ENCODE measurements at places on chromosomes 3 and 15.
A peak's percentile ranks its signal among the peaks of the same experiment; 100 is the strongest.

- no peak for DNase-seq
Observed at GRCh38 chr3:42151596-42152168, 60.5 kb downstream of the TRAK1 start.

GRCh38 chr15:81504170-81504905 lies 130.3 kb upstream of the TMC3 start:
- DNase-seq = no peak

DNA sequence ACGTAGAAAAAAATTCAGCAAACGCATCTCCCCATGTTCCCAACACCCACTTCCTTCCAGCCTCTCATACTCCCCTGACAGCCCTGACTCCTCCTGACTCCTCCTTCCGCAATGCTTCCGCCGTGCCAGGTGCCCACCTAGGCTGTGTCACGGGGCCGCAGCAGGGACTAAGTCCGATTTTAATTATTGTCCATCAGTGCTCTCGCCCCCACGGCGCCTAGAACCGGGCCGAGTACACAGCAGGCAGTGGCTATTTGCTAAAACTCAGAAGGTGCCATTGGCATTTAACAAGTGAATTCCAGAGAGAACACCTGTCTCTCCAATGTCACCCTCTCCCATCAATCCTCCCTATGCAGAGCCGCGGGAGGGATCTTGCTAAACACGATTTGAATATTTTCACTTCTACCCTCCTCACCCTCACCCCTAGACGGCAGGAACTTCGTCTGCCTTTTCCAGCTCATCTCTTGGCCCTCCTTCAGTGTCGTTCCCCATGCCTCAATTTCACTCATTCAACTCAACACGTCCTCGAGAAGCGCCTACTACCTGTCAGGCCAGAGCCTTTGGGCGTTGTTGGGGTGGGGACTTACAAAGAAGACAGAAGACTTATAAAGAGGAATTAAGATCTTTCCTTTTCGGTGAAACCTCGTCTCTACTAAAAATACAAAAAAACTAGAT lies 11.5 kb upstream of the SHF start:
- DNase-seq = no peak

- no peak for DNase-seq
Observed at GRCh38 chr3:63022114-63022513, 146.9 kb upstream of the CADPS start.

- no peak for DNase-seq
Observed at GRCh38 chr3:8110966-8111798, 390.4 kb upstream of the LMCD1 start.

GRCh38 chr15:62935300-62936081 lies 107.1 kb upstream of the TPM1 start:
- no peak for DNase-seq

DNA sequence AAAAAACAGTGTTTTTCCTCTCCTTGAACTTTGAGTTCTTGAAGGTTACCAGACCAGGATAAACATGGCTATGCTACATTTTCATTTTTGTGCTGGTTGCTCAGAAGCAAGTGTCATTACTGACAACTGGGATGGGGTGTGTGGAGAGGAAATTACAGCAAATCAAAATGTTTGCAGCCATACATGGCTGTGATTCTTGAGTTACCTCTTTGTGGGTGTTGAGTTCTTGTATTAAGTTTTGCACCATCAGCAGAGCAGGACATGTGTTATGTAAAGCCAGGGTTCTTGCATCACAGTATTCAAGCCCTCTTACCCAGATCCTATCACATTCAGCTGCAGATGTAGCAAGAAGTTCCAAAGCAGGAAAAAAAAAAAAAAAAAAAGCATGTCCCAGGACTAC lies 53.9 kb upstream of the ATOSA start:
- DNase-seq = no peak

GRCh38 chr15:67064607-67065530 lies 533 bp upstream of the SMAD3 start:
- no peak for DNase-seq

DNA sequence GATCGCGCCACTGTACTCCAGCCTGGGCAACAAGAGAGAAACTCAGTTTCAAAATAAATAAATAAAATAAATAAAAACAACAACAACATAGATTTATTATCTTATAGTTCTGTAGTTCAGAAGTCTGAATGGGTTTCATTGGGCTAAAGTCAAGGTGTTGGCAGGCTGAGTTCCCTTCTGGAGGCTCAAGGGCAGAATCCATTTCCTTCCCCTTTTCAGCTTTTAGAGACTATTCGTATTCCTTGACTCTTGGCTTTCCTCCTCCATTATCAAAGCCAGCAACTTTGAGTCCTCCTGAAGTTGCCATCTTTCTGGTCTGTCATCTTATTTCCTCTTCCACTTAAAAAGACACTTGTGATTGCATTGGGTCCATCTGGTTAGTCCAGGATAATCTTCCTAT lies 12.1 kb downstream of the BLM start:
- no peak for DNase-seq

DNA sequence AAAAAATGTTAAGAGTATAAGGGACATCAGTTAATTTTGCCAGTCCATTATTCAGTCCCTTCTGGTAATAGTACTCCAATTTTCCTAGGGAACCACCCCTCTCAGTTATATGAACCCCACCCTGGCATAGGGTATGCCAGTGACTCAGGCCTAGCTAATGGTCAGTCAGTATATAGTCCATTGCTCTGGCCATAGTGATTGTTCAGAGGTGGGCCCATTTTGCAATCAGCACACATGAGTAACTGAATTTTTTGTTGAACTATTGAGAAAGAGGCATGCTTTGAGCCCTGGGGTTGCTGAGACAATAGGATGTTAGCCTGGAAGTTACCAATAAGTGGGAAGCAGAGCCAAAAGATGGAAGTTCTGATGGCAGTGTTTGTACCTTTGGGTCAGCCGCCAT lies 4.1 kb downstream of the LRCH3 start:
- DNase-seq = no peak

DNA sequence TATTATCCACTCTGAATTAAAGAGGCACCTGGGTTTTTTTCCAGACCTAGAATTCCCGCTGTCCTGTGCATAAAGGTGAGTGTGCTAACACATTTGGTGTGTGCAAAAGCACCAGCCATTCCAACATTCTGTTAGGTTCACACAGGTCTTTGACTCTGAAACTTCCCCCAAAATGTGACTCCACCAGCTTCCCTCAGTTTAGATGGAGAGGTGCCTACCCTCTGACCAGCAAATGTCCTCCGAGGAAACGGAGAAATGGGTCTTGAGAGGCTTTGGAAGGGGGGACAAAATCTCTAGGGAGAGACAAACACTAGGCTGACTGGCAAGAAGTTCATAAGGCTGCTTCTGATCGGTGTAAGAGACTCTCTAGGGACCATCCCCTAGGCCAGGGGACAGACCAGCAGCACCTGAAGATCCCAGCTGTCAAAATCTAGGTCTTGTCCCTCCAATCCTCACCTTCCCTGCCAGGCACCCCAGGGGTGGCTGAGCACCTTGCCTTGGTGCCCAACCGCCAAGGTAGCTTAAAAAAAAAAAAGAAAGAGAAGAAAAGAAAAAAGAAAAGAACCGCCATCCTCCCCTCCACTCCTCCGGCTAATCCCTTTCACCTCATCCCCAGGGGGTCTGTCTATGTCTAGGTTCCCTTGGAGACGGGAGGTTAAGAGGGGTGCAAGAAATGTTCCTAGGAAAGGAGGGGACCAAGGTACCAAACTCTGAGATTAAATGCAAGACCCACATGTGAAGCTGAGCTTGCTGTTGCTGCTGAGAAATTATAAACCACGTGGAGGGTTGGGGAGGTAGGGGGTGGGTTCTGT lies 2.0 kb upstream of the MECOM start:
- no peak for DNase-seq

DNA sequence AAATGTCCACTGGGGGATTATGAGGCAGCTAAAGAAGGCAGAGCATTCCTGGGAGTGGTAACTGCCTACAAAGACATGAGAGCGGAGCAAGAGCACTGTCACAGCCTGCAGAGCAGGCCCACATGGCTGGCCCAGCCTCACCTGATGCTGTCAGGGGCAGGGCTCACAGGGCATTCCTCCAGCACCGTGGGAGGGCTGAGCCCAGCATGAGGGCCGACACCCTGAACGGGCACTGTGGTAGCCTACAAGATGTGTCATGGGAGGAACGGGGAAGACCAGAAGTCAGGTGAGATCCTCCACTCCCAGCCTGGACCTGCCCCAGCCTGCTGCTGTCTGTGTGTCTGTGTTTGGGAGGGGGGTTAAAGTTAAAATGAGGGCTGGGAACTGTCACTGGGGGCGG lies 30.1 kb downstream of the CCDC12 start:
- no peak for DNase-seq

- no peak for DNase-seq
Observed at GRCh38 chr3:27349832-27350231, 19.4 kb downstream of the NEK10 start.

- no peak for DNase-seq
Observed at GRCh38 chr15:88046576-88047129, 209.9 kb downstream of the NTRK3 start.

DNA sequence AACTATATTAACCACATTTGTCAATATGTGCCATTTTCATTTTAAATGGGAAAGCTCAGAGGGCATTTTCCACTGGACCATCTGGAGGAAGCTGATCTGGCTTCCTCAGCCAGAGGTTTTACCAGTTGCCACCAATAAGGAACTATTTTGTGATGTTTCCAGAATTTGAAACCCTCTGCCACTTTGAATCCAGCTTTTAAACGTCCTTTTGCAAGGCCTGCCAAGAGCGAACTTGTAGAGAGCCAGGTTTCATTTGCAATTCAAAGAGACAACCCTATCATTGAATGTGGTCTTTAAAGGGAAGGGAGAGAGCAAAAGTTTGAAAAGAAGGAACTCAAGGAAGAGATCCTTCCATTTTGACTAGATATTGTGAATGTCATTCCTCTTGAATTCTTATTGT lies 123.3 kb upstream of the CHL1 start:
- peak; percentile 43 for DNase-seq

DNA sequence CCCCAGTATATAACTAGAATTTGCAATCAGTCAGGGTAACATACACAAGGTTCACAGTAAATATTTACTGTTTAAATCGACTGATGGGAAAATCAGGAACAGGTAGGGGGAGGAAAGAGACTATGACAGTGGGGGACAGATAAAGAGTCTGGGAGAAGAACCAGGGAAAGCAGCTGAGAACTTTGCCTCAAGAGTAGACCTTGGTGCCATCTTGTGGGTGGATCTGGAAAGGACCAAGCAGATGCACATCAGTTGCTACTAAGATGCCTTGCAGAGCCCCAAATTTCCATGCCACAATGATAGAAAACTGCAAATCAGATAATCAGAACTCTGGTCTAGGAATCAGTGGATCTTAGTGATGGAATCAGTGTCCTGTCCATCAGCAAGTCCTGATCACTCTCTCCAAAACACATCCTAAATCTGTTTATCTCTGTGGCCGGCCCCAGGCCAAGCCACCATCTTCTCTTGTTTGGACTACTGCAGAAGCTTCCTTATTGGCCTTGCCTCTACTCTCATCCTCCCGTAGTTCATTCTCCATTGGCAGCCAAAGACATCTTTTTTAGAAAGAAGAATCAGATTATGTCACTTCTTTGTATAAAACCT lies 62.7 kb downstream of the PDE8A start:
- peak; percentile 19 for DNase-seq

GRCh38 chr15:45114076-45114750 lies at the start of the genes DUOX2 and DUOXA2:
Gene DUOX2, minus strand, starts transcription at chr15:45114172. Its CDS starts 761 bp downstream, at chr15:45113411.
Gene DUOXA2, plus strand, starts transcription at chr15:45114326. Its CDS starts 280 bp downstream, at chr15:45114606.
- DNase-seq = no peak

DNA sequence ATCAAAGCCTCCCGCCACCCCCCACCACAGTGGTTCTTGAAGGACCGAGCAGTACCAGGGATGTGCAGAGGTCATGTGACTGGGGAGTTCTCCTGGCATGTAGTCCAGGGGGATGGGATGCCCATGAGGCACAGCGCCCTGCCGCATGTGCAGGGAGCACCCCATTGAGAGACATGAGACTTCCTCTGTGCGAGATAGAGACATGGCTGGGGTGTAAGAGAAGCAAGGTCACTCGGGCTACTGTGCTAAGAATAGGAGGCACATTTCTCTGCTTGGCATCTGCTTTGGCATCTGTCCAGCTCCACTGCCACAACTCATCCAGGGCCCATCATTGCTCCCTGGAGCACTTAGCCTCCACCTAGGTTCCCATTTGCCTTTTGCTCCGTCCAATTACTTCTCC lies 2.4 kb upstream of the CYP1A1 start:
- no peak for DNase-seq

DNA sequence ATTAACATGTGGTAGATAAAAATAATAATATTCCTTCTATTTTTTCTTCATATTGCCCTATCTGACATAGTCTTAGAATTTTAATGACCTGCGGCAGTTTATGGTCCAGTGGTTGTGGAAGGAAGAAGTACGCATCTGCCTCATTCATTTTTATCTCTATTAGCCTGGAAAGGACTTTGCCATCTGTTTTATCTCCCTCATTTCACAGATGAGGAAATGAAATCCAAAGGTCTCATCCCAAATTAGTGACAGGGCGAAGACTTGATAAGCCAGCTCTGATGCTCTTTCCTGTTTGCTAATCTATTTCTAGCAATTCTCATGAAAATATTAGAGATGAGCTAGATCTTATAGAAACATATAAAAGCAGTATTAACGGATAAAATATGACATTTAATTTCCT lies 113.3 kb downstream of the KLHL25 start:
- no peak for DNase-seq

DNA sequence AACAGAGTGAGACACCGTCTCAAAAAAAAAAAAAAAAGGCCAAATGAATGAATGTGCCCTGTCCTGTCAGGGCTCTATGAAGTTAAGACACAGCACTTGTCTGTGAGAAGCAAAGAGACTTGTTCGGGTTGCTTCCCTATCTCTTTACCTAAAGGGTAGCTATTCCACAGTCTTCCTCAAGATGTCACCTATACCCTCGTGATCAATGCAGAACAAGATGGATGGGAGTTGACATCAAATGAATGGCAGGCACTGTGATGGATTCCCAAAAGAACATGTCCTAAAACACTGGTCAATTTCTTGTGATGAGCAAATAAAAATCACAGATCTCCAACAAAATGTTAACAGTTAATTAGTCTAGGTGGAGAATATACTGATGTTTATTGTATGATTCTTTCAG lies 9.5 kb downstream of the TADA3 start:
- DNase-seq = no peak

- DNase-seq = peak; percentile 84
Observed at GRCh38 chr3:150349314-150350097, 58.6 kb upstream of the TSC22D2 start.

- no peak for DNase-seq
Observed at GRCh38 chr3:43194490-43195114, 88.7 kb upstream of the POMGNT2 start.

DNA sequence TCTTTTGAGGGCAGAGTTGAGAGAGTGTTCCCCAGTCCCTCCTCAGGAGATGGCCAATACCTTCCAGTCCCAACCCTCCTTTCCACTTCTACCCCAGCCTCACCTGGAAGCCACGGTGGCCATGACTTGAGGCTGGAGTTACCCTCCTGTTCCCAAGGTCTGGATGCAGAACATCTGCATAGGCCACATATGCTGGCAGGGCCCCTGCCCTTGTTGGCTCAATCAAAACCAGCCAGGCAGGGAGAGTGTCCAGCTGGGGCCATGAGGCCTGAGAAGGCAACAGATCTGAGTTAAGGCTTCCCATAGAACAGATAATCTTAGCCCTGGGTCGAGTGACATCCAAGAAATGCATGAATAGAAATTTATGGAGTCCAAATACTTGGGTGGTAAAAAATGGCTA lies 23.6 kb upstream of the VIPR1 start:
- DNase-seq = no peak

GRCh38 chr15:70608144-70608543 lies 155.2 kb downstream of the UACA start:
- no peak for DNase-seq

GRCh38 chr3:31011380-31011779 lies 116.9 kb upstream of the GADL1 start:
- no peak for DNase-seq

- no peak for DNase-seq
Observed at GRCh38 chr3:38059148-38059547, 20.1 kb downstream of the DLEC1 start.

Data from anterior cingulate cortex (tissue), 58 donors.